ENCODE measurements at places on chromosomes 12 and 14.
A peak's percentile ranks its signal among the peaks of the same experiment; 100 is the strongest.

- DNase-seq: no peak
Observed at GRCh38 chr14:49951229-49951607, 58.3 kb downstream of the ARF6 start.

GRCh38 chr12:754851-755562 lies 2.6 kb downstream of the WNK1 start:
- peak; percentile 65 for DNase-seq

DNA sequence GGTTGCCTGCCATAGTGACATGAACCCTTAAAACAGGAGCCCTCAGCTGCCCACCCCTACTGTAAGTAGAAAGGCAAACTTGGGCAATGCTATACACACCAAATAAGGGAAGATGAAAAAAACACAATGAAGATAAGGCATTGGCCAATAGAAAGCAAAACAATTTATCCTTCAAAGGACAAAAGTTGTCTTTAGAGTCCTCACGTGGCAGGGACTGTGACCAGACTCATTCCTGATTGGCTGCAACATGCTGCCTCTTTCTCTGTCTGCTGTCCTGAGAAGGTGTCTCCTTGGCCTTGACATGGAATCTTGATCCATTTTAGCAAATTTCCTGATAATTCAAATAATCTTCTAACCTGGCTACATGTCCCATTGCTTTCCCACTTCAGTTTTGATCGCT lies 131.9 kb downstream of the GPR135 start:
- no peak for DNase-seq

- no peak for DNase-seq
Observed at GRCh38 chr12:116257215-116257614, 20.3 kb downstream of the MED13L start.

- peak; percentile 50 for DNase-seq
Observed at GRCh38 chr12:12024911-12025682, 45.6 kb upstream of the BCL2L14 start.

- DNase-seq: no peak
Observed at GRCh38 chr12:119770146-119770545, 102.2 kb downstream of the PRKAB1 start.

DNA sequence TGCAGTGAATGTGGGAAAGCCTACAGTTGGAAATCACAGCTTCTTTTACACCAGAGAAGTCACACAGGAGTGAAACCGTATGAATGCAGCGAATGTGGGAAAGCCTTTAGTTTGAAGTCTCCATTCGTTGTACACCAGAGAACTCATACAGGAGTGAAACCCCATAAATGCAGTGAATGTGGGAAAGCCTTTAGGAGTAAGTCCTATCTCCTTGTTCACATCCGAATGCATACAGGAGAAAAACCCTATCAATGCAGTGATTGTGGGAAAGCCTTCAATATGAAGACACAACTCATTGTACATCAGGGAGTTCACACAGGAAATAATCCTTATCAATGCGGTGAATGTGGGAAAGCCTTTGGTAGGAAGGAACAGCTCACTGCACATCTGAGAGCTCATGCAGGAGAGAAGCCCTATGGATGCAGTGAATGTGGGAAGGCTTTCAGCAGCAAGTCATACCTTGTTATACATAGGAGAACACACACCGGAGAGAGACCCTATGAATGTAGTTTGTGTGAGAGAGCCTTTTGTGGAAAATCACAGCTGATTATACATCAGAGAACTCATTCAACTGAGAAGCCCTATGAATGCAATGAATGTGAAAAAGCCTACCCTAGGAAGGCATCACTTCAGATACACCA lies 24.6 kb downstream of the ZNF26 start:
- no peak for DNase-seq

DNA sequence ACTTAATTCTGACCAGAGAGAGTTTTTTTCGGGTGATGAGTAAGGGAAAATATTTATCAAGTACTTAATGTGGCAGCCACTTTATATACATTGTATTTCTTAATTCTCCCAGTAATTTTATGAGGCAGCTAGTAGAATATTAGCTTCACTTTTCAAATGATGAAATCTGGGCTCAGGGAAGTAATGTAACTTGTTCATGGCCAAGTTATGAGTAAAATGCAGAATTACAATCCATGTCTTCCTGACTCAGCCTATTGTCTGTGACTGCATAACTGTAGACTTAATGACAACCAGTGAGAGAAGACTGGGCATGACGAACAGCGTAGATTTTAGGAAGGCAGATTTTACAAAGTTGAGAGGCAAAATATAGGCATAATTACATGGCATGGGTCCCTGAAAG lies 106.7 kb upstream of the MIS18BP1 start:
- no peak for DNase-seq

- no peak for DNase-seq
Observed at GRCh38 chr12:6770600-6770999, 1.7 kb upstream of the LAG3 start.
